ENCODE measurements at places on chromosomes 6 and 20.

GRCh38 chr20:36248836-36249235 is 12.6 kb downstream of the AAR2 start:
- DNase-seq = no peak

- no peak for DNase-seq
These were observed 104.8 kb upstream of the BTN3A2 start for GRCh38 chr6:26260110-26260637.

GRCh38 chr6:54020334-54020733 is 90.9 kb upstream of the MLIP start:
- no peak for DNase-seq

- no peak for DNase-seq
These were observed 189.2 kb downstream of the ADGB start for GRCh38 chr6:146787876-146788508.

GRCh38 chr6:139778688-139779087 is 404.2 kb upstream of the CITED2 start:
- DNase-seq = no peak

GRCh38 chr6:138231381-138231886 is 13.1 kb upstream of the PBOV1 start:
- DNase-seq = no peak

DNA sequence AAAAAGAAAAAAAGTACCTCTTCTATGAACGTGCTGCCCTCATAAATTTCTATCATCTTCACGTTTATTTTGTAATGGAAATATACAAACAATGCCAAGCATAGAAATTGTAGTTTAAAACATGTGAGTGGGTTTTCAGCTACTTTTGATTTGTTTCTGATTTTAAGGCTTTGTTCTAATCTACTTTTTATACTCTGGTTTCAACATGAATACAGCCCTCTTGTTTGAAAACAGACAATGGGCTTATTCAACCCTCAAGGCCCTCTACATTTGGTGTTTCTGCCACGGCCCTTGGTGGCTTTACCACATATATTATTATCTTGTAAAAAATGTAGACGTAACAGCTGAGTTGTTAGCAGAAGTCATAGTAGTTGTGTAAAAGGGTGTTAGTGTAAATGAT is 153.9 kb downstream of the SOX4 start:
- no peak for DNase-seq

- DNase-seq = no peak
These were observed 43.8 kb upstream of the EIF2S2 start for GRCh38 chr20:34155836-34156235.

- DNase-seq = no peak
These were observed 57.7 kb downstream of the SNX5 start for GRCh38 chr20:17910828-17911294.

GRCh38 chr6:94494500-94494899 is 1075.1 kb upstream of the EPHA7 start:
- DNase-seq = no peak

GRCh38 chr6:166156942-166157341 is 10.7 kb downstream of the TBXT start:
- DNase-seq = no peak

DNA sequence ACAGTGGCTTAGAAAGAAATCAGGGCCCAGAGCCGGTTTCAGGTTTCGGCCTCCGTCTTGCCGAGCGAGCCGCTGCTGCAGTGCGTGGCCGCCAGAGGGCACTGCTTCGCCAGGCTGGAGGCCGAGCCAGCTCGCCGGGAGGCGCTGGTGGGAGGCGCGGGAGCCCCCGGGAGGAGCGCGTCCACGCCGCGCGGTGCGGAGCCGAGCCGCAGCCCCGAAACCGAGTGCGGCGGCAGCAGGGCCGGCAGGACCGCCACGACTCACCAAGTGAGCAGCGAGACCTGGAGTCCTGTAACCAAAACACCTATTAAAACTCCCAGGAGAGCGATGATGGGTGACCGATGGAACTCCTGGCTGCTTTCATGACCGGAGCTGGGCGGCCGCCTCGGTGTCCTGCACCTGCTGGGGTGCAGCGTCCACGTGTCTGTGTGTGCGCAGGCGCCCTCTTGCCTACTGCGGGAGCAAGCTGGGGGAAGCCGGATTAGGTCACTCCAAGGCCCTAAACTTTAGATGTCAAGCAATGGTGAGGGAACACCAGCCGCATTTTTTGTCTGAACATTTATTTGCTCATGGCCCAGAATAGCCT is 186.9 kb upstream of the UST start:
- DNase-seq = peak; percentile 78

DNA sequence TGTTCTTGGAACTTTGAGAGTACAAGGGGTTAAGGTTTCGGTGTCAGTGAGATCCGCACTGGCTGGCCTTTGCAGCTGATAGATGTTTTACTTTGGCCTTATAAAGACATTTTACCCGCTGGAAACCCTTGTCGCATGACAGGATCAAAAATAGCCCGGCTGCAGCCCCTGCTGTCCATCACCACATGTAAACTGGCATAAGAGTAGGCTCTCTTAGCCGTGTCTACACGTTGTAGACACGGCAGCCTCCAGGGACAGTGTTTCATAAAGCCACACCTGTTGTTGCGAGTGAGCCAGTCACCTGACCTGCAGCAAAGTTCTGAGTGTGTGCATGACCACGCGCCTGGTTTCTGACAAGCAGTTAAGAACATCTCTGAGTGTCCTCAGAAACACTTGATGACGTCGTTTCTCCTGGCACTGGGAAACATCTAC is 8.5 kb downstream of the RBM24 start:
- no peak for DNase-seq

DNA sequence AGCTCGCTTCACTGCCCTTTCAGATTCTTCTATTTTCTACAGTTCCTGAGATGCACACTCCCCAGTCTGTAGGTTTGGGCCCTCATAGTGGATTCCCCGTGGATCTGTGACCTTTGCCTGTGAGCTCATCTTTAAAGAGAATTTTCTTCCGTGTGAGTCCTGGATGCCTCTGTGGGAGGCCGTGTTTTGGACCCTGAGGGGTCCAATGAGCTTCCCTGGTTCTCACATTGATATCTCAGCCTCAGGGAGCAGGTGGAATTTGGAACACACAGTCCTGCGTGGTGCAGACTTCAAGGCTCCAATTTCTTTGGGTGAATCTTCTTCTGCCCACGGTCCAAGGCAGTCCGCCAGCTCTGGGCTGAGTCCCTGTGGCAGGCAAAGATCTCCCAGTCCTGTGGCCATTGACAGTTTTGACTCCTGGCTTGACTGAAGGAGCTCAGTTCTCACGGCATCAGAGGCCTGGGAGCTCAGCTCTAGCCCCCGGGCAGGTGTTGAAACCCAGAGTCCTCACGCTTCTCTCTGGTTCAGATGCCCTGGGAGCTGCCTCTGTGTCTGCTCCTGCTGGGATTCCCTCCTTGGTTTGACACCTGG is 61.0 kb downstream of the PSMG4 start:
- no peak for DNase-seq

DNA sequence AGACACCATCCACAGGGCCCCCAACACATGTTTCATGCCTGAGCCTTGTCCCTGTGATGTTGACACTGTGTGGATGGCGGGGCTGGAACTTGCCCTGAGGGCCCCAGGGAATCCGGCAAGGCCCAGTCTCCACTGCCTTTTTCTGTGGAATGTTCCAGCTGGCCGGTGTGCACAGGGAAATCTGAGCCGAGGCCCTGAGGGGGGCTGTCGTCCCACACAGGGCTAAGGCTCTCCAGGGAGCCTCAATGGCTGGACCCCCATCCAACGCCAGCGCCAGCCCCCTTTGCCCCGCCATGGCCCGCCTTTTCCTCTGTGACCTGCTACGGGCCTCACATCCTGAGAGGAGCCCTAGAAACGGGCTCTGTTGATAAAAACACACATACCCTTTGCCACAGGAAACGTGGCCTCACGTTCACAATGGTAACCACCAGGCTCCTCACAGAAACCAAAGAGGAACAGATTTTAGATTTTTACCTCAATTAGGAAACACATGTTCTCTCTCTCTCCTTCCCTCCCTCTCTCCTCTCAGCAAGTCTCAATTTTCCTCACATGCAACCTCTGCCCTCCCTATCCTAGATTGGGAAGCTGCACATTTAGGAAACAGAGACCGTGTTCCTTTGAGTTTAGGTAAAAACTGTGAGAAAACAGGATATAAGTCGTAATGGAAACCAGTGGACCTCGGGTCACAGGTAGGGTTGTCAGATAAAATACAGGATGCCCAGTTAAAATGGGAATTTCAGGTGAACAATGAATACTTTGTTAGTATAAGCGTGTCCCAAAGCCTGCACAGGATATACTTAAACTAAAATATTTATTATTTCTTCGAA is 13.7 kb upstream of the ZNF831 start:
- peak; percentile 40 for DNase-seq

- peak; percentile 35 for DNase-seq
These were observed 24.5 kb downstream of the NCOA7 start for GRCh38 chr6:125815080-125815910.

DNA sequence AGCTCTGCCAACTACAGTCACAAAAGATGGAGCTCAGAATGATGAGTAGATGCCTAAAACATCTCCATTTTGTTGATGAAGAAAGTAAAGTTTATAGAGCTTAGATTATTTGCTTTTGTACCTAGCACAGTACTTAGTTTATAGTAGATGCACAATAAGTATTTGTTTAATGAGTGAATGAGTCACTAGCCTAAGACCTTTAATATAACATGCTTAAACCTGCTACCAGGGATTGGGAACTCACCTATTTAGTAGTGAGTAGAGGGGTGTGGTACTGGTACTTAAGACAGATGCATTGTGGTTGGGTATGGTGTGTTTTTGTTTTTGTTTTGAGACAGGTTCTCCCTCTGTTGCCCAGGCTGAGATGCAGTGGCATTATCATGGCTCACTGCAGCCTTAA is 35.8 kb downstream of the TRIM38 start:
- no peak for DNase-seq

DNA sequence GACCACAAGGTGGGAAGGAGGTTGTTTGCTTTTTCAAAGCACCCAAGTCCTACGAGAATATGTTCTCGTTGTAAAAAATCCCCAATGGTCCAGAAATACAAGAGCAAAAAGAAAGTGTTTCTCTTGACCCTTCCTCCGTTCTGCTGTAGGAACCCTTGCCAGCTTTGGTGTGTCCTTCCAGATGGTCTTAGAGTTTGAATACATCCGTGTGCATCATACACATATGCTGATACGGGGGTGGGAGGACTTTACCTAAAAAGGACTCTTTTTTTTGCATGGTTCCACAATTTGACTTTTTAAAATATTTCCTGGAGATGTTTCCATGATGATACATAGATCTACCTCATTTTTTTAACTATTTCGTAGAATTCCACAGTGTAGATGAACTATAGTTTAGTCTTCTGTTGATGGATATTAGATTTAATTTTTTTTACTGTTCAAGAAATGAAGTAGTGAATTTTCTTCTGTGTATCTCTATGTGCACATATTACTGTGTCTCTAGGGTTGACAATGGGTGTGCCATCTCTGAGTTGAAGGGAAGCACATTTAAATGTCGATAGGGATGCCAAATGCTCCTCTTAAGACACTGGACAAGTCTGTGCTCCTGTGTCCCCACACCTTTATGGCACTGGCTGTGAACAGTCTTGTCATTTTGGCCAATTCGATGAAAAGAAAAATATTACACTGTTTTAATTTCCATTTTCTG is 182.1 kb upstream of the SNX9 start:
- DNase-seq = no peak

- DNase-seq = no peak
These were observed 98.3 kb downstream of the HAO1 start for GRCh38 chr20:7841971-7842310.

DNA sequence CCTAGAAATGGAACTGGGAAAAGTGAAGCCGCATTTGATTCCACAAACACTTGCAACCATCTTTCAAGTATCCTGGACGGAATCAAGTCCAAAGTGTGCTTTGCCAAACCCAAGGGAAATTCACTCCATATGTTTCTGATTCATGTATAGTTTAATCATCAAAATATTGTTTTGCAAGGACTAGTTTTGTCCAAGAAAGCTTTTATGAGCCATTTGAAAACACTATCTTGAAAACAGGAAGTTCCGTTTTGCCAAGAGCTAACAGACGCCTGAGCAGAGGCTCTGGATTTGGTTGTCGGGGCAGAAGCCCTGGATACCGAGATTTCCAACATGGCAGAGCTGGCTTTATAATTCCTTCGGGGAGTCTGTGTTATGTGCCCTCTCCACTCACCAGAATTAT is 251.1 kb downstream of the PHACTR1 start:
- DNase-seq = no peak

GRCh38 chr6:43973357-43973756 is 153.9 kb downstream of the MRPL14 start:
- no peak for DNase-seq

DNA sequence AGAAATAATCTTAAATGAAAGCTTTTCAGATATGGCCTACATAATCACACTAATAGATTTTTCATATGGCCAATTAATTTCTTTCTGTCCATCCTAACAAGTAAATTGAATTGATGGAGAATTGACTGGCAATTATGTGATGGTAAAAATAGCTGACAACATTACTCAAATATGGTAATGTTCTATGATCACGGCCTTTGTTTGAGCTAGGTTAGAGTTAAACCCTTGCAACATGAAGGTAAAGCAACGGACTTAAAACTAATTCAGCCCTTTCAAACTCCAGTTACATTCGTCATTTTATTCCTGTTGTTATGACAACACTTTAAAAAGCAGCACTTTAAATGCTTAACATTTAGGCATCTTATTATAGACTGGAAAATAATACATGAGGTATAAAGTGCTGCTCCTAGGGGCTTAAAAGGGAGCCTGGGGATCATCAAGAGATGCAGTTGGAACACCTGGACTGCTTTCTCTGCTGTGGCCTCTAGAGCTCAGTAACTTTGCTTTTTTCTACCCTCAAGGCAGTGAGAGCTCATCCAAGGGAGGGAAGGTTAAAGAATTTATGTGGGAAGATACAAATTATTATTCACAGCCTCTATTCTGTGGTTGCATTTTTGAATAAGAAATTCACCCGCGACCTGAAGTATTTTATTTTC is 46.9 kb downstream of the RIPOR2 start:
- no peak for DNase-seq

GRCh38 chr20:58990651-58991445 is 9.8 kb downstream of the NELFCD start:
- no peak for DNase-seq

DNA sequence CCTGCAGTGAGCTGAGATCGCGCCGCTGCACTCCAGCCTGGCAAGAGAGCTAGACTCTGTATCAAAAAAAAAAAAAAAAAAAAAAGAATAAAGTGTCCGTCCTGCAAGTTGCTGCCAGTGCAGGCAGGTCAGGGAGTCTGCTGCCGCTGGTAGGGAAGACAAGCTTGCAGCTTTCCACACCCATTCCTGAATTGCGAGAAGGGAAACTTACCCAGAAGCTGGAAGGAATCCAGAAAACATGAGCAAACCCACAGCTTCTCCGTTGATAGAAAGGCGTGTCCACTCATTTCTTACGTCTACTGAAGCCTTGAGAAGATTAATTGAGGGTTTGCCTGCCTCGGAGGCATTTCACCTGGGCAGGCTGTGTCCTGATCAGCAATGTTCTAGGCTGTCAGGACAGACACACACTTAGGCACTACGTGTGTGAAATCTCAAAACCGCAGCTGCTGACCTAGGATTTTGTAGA is 61.6 kb upstream of the DSP start:
- peak; percentile 27 for DNase-seq

- no peak for DNase-seq
These were observed 45.9 kb upstream of the TAB2 start for GRCh38 chr6:149271348-149272340.
